ENCODE measurements at places on chromosomes 11 and 22. TPM values are rescaled to one million over a fixed set of nuclear protein-coding genes. Genes with fewer than 3 reads are reported as not detected.

- H3K36me3 ChIP-seq, result no peaks in the 10 kb centered on the region
- H3K27ac ChIP-seq, result no peak overlapping the region
- H3K4me3 ChIP-seq, result no peak overlapping the region
- no peak for DNase-seq
- H3K4me1 ChIP-seq, result no peaks in the 10 kb centered on the region
These were observed 79.1 kb upstream of the LMO2 start for GRCh38 chr11:33970984-33971466.

DNA sequence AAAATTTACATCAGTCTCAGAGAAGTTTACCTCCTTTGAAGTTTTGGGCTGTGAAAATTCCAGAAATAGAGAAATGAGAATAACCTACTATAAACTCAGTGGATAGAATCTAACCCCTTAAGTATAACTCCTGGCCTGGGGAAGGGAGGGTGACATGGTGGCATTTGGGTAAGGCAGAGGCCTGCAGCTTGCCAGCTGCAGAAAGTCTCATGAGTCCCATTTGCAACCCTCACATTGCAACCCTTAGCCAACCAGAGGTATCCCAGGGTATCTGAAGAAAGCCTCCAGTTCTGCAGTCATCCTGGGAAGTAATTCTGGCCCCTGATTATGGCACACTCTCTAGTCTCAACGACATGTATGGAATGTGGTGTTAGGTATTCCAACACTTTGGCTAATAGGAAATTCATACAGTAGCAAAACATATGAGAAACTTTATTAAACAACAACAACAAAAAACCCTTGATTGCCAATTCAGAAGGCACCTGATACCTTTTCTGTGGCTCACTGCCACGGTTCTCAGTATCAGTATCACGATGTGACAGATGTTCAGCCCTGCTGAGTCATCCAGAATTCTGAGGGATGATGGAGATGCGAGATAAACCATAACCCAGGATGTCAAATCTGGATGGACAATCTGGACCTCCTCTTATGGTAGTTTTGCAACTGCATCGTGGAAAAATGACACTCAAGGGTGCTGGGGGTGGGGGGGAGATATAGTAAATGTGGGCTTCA, 743.4 kb downstream of the NELL1 start:
- no peaks in the 10 kb centered on the region for H3K36me3 ChIP-seq

DNA sequence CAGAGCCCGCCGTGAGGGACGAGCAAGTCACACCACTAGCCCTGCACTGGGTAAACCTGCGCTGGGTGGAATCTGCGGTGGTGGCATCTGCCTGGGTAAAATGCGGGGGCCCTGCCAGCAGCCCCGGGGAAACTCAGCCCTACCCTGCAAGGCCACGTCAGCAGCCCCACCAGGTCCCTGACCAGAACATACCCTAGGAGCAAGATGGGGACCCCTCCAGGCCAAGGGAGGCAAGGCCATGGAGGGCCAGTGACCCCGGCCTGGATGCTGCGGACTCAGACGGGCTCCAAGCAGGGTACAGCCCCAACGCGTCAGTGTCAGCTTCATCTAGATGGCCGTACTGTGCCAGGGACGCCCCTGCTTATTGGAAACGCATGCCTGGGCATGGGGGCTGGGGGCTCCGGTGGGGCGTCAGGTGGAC, 26.3 kb downstream of the TOLLIP start:
- H3K4me1 ChIP-seq, result no peaks in the 10 kb centered on the region
- no peak overlapping the region for H3K4me3 ChIP-seq

- peaks cover 3% of the 10 kb centered on the region for H3K27me3 ChIP-seq
- no peaks in the 10 kb centered on the region for H3K36me3 ChIP-seq
- no peak for DNase-seq
These were observed 79.4 kb downstream of the TMPRSS5 start for GRCh38 chr11:113626736-113627135.

DNA sequence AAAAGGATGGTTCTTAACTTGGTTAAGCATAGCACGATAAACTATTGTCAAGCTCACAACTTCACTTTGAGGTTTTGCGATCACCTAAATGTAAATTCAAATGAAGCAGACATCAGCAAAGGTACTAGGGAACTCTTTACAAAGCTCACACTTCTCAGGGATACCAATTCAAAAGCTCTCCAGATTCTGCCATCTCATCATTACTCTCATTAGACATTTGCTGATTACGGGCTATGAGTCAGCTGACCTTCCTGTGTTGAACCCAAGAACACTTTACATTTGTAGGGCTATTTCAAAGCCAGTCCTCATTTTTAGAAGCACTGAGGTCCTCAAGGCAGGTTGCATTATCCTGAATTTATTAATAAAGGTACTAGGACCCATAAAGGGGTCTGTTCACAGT, 28.4 kb upstream of the IZUMO1R start:
- no peaks in the 10 kb centered on the region for H3K36me3 ChIP-seq
- no peak for DNase-seq
- H3K4me3 ChIP-seq, result no peak overlapping the region
- no peak overlapping the region for H3K27ac ChIP-seq

DNA sequence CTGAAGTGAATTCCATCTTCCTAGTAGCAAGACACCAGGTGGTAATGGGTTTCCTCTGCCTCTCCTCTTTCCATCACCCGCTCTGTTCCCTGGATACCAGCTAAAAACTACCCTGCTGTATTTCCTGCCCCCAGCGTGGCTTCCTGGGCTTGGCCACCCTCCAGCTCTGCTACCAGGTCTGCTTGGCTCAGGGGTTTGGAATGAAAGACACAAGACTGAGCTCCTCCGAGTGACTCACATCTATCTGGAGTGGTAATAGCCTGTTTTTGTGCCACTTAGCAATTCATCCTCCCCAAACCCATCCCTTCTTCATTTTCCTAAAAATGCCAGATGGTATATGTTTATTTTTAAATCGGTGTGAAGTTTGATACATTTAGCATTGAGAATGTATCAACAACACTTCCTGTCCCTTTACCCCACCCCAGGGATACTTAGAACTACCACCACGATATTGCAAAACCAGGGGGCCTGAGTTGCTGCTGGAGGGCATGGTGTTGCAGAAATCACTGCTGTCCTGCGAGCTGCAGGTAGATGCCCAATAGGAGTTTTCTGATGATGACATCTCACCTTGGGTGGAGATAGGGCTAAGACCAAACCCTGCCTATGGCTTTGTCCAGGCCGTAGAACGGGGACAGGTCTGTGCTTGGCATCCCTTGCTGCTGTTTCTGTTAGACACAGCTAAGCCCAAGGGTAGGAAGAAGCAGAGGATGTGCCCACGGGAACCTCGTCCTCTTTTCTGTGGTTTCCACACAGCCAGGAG, 7.5 kb upstream of the MICAL3 start:
- H3K4me3 ChIP-seq, result no peak overlapping the region
- no peaks in the 10 kb centered on the region for H3K4me1 ChIP-seq
- no peaks in the 10 kb centered on the region for H3K36me3 ChIP-seq

GRCh38 chr11:12086271-12087074, 23.9 kb upstream of the MICAL2 start:
- H3K27ac ChIP-seq, result peak overlapping the region; percentile 15
- H3K27me3 ChIP-seq, result no peaks in the 10 kb centered on the region
- H3K4me1 ChIP-seq, result peaks cover 44% of the 10 kb centered on the region
- H3K36me3 ChIP-seq, result no peaks in the 10 kb centered on the region
- DNase-seq, result no peak
- peak overlapping the region; percentile 39 for H3K4me3 ChIP-seq

DNA sequence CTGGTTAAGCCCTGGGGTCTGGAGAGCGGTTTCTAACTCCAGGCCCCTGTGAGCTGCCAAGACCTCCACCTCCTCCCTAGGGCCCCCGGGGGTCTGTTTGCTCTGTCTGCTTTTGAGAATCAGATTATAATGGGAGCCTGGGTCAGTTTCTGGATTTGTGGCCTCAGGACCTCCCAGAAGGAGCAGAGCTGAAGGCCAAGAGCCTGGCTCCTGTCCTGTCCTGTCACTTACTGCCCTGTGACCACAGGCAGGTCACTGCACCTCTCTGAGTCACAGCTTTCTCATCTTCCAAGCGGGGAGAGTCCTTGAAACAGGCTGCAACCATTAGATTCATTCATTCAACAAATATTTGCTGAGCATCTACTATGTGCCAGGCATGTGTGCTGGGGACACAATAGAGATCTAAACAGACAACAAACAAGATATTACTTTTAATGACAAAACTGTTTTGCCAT, 87.3 kb upstream of the FGF3 start:
- no peak overlapping the region for H3K4me3 ChIP-seq
- H3K27me3 ChIP-seq, result no peaks in the 10 kb centered on the region
- H3K4me1 ChIP-seq, result no peaks in the 10 kb centered on the region

DNA sequence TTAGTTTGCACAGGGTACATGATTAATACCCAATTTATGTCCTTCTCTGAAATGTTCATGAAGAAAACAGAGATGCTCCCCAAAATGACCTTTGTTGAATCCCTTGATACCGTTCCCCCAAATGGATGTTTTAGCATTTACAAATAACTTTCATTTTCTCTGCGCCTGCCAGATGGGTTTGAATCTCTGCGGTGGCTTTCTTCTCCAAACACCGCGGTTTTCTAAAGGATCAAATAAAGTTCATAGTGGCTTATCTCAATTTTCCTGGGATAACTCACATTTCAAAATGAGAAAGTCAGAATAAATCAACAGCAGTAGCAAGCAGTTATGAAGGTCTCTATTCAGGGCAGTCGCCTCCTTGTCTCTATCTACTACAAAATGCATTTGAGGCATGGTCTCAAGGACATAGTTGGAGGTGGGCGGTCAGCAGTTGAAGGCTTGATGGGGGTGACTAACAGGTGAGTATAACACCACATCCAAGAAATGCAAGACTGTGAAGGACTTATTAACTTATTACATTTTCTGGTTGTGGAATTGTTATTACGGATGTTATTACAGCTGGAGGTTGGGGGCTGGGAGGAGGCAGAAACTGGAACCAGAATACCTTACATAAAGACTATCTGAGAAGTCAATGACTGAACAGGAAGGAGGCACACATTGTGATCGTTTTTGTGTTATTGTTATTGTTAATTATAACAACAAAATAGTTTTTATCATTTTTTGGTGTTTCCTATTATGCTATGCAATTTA, 1513.3 kb downstream of the FAM181B start:
- H3K4me3 ChIP-seq, result no peak overlapping the region
- no peaks in the 10 kb centered on the region for H3K36me3 ChIP-seq
- no peak for DNase-seq
- H3K4me1 ChIP-seq, result no peaks in the 10 kb centered on the region
- no peaks in the 10 kb centered on the region for H3K27me3 ChIP-seq

- peaks cover 2% of the 10 kb centered on the region for H3K27me3 ChIP-seq
- H3K4me1 ChIP-seq, result peaks cover 25% of the 10 kb centered on the region
- H3K27ac ChIP-seq, result no peak overlapping the region
- H3K36me3 ChIP-seq, result no peaks in the 10 kb centered on the region
- H3K4me3 ChIP-seq, result peak overlapping the region; percentile 9
These were observed 528.7 kb downstream of the ETS1 start for GRCh38 chr11:128058580-128059208.

DNA sequence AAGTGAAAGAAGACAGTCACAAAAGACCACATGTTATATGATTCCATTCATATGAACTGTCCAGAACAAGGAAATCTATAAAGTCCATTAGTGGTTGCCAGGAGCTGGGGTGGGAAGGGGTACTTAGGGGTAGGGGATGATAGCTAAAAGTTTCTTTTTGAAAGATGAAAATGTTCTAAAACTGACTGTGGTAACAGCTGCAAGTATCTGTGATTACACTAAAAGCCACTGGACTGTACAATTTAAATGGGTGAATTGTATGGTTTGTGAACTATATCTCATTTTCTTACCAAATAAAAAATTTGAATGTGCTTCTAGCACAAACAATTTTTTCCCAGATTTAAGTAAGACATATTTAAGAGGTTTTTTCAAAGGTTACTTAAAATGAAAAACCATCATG, 22.1 kb downstream of the CHKA start:
- H3K4me3 ChIP-seq, result no peak overlapping the region
- no peak overlapping the region for H3K27ac ChIP-seq
- H3K27me3 ChIP-seq, result no peaks in the 10 kb centered on the region
- H3K36me3 ChIP-seq, result no peaks in the 10 kb centered on the region
- no peak for DNase-seq

DNA sequence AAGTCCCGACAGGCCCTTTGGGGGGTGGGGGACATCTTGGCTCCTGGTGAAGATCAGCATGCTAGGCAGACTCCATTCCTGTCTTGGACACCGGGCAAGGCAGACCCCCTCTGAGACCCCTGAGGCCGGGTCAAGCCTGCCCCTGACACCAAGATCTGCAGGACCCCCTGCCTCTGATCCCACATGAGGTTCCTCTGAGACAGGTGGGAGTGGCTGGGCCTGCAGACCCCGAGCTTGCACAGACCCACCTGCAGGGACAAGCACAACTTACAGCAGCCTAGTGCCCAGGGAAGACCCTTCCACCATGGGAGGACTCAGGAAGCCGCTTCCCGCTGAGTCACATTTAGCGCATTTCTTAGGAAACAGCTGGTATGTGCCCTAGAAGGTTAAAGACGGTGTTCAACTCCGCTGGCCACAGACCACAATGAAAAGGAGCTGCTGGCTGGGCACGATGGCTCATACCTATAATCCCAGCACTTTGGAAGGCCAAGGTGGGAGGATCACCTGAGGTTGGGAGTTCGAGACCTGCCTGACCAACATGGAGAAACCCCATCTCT, 15.5 kb downstream of the ARVCF start:
- H3K27me3 ChIP-seq, result peaks cover 3% of the 10 kb centered on the region
- no peaks in the 10 kb centered on the region for H3K4me1 ChIP-seq
- H3K36me3 ChIP-seq, result no peaks in the 10 kb centered on the region
- no peak for DNase-seq
- H3K4me3 ChIP-seq, result no peak overlapping the region
- H3K27ac ChIP-seq, result no peak overlapping the region

DNA sequence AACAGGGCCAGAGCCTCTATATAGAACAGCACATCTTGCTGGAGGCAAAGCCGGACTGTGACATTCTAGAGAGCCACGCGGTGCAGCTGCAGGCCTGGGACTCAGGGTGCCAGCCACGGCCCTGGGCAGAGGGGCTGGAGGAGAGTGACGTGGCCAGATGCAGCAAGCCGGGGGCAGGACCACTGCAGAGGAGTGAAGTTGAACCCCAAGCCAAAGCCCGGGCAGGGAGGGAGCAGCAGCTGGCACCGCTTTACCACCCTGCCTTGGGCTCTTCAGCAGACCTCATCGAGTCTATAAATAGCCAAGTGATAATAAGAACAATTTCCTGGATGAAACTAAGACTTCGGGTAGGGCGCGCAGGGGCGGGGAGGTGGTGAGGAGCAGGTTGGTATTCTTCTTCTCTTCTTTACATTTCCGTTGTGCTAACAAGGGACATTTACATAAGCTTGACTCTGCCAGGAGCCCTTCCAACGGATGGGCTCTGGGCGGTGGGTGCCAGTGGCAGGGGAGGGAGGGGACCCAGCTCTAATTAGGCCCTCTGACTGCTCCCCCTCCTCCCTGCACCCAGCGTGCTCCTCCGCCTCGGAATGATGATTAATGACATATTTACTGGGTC, 110.2 kb downstream of the ST3GAL4 start:
- DNase-seq, result peak; percentile 47
- no peak overlapping the region for H3K4me3 ChIP-seq
- H3K27me3 ChIP-seq, result no peaks in the 10 kb centered on the region
- peaks cover 38% of the 10 kb centered on the region for H3K4me1 ChIP-seq

GRCh38 chr11:35617687-35618496, at the start of gene FJX1:
FJX1 (plus strand) TSS chr11:35618460; CDS start chr11:35618637, 177 bp downstream.
- peaks cover 13% of the 10 kb centered on the region for H3K4me1 ChIP-seq
- no peaks in the 10 kb centered on the region for H3K36me3 ChIP-seq
- H3K27me3 ChIP-seq, result peaks cover 34% of the 10 kb centered on the region
- H3K27ac ChIP-seq, result no peak within 1 kb of the TSS

- H3K4me1 ChIP-seq, result no peaks in the 10 kb centered on the region
- no peaks in the 10 kb centered on the region for H3K36me3 ChIP-seq
- no peak overlapping the region for H3K4me3 ChIP-seq
- no peak overlapping the region for H3K27ac ChIP-seq
- H3K27me3 ChIP-seq, result no peaks in the 10 kb centered on the region
These were observed 40.4 kb downstream of the SMIM38 start for GRCh38 chr11:69195824-69196782.

Gene MUC5AC
- total RNA-seq, result not detected

Gene OR10D3
- not detected for total RNA-seq

Gene PLAAT2
- not detected for total RNA-seq

Gene TIMP3
- 0.35 TPM for total RNA-seq

Gene OR8G5
- not detected for total RNA-seq

Gene CYB5R2
- total RNA-seq, result not detected

Gene RFPL1
- not detected for total RNA-seq
